ENCODE measurements at places on chromosomes 11 and 22. TPM values are rescaled to one million over a fixed set of nuclear protein-coding genes. Genes with fewer than 3 reads are reported as not detected.

DNA sequence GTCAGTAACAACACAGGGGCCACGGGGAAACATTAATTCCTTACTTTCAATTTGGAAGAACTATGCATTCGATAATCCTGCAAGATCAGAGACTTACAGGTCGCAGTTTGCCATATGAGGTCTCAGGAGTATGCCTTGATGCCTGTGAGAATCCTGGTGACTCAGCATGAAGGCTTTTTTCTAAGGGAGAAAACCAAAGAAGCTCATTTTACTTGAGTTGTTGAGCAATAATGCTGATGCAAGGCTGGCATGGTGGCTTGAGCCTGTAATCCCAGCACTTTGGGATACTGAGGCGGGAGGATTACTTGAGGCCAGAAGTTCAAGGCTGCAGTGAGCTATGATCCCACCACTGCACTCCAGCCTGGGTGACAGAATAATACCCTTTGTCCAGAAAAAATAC is 26.6 kb downstream of the ATG16L2 start:
- H3K36me3 ChIP-seq: peaks cover 24% of the 10 kb centered on the region
- no peaks in the 10 kb centered on the region for H3K27me3 ChIP-seq
- H3K27ac ChIP-seq: no peak overlapping the region
- no peak overlapping the region for H3K4me3 ChIP-seq

GRCh38 chr11:8928981-8929615 is 3.6 kb downstream of the C11orf16 start:
- no peaks in the 10 kb centered on the region for H3K36me3 ChIP-seq
- no peaks in the 10 kb centered on the region for H3K27me3 ChIP-seq
- H3K4me3 ChIP-seq: no peak overlapping the region
- DNase-seq: no peak
- H3K4me1 ChIP-seq: no peaks in the 10 kb centered on the region

GRCh38 chr11:134157451-134157850 is 66.3 kb downstream of the NCAPD3 start:
- H3K4me3 ChIP-seq: no peak overlapping the region
- peaks cover 40% of the 10 kb centered on the region for H3K36me3 ChIP-seq
- no peaks in the 10 kb centered on the region for H3K27me3 ChIP-seq

GRCh38 chr11:45409587-45409986 is 123.4 kb upstream of the SYT13 start:
- no peak overlapping the region for H3K4me3 ChIP-seq
- H3K36me3 ChIP-seq: no peaks in the 10 kb centered on the region
- no peak for DNase-seq
- no peaks in the 10 kb centered on the region for H3K27me3 ChIP-seq
- no peak overlapping the region for H3K27ac ChIP-seq
- no peaks in the 10 kb centered on the region for H3K4me1 ChIP-seq

DNA sequence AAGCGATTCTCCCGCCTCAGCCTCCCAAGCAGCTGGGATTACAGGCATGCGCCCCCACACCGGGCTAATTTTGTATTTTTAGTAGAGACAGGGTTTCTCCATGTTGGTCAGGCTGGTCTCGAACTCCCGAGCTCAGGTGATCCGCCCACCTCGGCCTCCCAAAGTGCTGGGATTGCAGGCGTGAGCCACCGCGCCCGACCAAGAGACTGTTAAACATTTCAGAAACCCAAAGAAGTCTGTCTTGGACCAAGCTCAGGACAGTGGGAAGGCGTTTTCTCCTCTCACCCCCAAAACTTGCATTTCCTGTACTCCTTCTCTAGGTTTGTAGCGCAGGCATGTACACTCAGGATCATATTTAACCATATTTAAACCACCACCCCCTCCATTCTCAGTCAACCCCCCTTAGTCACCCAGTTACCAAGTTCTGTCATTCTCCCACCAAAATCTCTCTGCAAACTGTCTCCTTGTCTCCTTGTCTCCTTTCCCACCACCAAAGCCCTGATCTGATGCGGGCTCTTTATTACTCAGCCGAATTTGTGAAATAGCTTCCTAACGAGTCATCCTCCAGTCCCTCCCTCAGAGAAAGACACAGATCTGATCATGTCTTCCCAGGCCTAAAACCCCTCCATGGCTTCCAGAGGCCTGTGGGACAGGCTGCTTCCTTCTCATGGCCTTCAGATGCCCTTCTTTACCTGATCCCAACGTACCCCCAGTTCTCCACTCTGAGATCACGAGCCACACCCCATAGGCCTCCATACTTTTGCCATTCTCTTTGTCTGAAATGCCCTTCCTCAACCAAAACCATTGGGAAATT is 29.0 kb upstream of the CREB3L1 start:
- H3K27me3 ChIP-seq: no peaks in the 10 kb centered on the region
- DNase-seq: no peak
- H3K36me3 ChIP-seq: no peaks in the 10 kb centered on the region

GRCh38 chr11:57491371-57492061 is 24.0 kb downstream of the SLC43A1 start:
- no peaks in the 10 kb centered on the region for H3K27me3 ChIP-seq
- peak; percentile 63 for DNase-seq
- no peaks in the 10 kb centered on the region for H3K4me1 ChIP-seq
- no peak overlapping the region for H3K27ac ChIP-seq
- no peak overlapping the region for H3K4me3 ChIP-seq

DNA sequence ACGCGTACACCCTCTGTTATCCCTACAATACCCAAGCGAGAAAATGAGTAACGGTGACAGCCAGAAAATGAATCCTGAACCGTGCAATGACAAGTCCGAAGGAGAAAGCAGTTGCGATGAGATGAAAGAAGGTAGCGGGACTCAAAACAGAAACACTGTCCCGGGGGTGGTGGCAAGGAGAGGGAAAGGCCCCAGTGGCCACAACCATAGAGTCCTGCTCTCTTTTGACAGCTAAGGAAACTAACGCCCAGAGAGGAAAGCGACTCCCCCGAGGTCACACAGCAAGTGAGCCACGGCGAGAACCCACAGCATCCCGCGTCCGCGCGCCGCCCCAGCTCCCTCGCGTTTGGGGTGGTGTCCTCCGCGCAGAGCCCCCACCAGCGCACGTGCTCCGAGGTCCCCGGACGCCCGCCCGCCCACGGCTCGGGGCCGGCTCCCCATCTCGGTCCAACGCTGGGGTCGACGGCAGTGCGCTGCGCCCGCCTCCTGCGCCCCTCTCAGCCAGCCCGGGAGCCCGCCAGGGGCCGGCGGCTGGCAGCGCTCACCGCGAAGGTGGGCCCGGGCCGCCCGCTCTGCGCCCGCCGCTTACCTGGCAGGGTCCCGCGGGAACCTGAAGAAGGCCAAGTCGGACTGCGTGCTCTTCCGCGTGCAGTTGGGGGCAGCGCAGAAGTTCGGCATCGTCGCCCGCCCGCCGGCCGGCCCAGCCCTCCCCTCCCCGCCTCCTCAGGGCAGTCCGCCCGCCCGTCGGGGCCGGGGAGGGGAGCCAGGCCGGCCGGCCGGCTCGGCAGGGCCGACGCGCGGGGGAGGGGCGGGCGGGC is 564 bp downstream of the THAP12 start:
- H3K4me1 ChIP-seq: peaks cover 35% of the 10 kb centered on the region
- H3K4me3 ChIP-seq: peak overlapping the region; percentile 84
- peak overlapping the region; percentile 69 for H3K27ac ChIP-seq
- no peaks in the 10 kb centered on the region for H3K36me3 ChIP-seq
- no peaks in the 10 kb centered on the region for H3K27me3 ChIP-seq

- no peak for DNase-seq
- no peaks in the 10 kb centered on the region for H3K36me3 ChIP-seq
- no peak overlapping the region for H3K4me3 ChIP-seq
- no peaks in the 10 kb centered on the region for H3K27me3 ChIP-seq
- H3K4me1 ChIP-seq: no peaks in the 10 kb centered on the region
- H3K27ac ChIP-seq: no peak overlapping the region
These were observed 7.3 kb upstream of the FAR1 start for GRCh38 chr11:13661074-13661623.

DNA sequence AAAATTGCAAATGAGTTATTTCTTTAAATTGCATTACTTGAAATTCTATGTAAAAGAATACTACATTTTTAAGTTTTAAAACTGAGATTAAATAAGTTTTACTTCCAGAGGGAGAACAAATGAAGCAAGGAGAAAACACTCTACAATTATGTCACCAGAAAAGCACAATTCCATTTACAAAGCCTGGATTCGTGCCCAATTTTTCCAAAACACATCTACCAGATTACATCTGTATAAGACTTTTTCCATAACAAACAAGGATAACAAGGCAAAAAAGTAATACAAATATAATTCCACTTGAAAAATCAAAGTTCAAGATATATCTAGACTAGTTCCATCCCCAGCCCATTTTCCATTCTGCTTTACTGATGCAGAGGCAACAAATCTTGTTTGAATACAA is 40.5 kb downstream of the MTMR2 start:
- DNase-seq: no peak
- H3K4me1 ChIP-seq: no peaks in the 10 kb centered on the region
- H3K4me3 ChIP-seq: no peak overlapping the region
- no peak overlapping the region for H3K27ac ChIP-seq
- no peaks in the 10 kb centered on the region for H3K27me3 ChIP-seq
- no peaks in the 10 kb centered on the region for H3K36me3 ChIP-seq

DNA sequence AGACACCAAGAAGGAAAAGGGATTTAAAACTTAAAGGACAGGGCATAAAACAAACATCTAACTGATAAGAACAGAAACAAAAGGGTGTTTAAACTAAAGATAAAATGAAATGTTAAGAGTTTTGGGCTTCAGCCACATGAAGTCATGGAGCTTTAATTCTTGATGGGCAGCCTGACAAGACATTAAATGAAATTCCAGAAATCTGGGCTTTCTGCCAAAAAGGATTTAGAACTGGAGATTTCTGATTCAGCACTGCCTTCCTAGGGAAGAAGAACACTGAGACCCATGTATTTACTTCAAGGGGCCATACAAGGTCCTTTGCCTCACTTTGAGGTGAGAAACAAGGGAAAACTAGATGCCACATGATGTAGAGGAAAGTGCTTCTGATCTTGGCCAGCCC is 355.9 kb upstream of the RAG2 start:
- DNase-seq: no peak
- no peaks in the 10 kb centered on the region for H3K36me3 ChIP-seq
- no peaks in the 10 kb centered on the region for H3K4me1 ChIP-seq
- no peak overlapping the region for H3K4me3 ChIP-seq

- no peaks in the 10 kb centered on the region for H3K27me3 ChIP-seq
- no peak overlapping the region for H3K4me3 ChIP-seq
These were observed 22.0 kb downstream of the MFNG start for GRCh38 chr22:37464181-37464580.

DNA sequence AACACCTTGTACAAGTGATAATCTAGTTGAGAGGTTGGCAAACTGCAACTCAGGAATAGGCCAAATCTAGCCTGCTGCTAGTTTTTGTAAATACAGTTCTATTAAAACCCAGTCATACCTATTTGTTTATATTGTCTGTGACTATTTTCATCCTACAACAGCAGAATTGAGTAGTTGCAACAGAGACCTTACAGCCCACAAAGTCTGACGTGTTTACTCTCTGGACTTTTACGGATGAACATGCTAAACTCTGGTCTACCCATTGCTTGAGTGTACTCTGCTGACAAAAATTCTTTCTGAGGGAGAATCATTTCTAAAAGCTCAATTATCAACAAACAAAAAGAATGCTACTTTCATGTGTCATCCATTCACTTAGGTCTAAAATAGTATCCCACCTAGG is 287.0 kb downstream of the DYNC2H1 start:
- no peak overlapping the region for H3K4me3 ChIP-seq
- no peaks in the 10 kb centered on the region for H3K27me3 ChIP-seq
- no peaks in the 10 kb centered on the region for H3K36me3 ChIP-seq
- no peaks in the 10 kb centered on the region for H3K4me1 ChIP-seq
- no peak for DNase-seq

DNA sequence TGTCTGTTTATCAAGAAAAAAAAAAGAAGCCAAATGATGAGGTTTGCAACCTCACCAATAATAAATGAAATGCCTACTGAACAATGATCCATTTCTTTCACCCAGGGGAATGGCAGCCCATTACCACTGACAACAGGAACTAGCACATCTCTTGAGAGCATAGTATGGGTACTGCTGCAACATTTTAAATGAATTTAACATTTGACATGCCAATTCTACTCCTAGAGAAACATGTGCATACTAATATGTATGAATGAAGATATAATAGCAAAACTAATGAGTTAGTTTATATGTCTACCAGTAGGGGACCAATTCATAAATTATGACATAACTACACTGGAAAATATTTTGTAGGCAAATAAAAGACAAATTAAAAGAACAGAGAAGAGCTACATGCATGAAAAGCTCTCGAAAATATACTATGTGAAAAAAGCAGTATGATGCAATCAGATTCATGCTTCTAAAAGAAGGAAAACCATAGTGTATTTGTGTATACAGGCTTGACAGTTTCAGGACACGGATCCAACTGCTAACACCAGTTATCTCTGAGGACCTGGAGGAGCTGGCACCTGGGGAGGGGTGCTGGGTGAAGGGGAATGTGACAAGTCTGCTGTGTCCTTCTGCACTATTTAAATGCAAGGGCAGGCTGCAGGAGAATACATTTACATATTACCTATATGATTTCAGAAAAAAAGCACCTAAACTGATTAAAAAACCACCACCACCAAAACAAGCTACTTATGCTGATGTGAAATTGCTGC is 6.9 kb downstream of the SMCO4 start:
- H3K27me3 ChIP-seq: no peaks in the 10 kb centered on the region
- H3K36me3 ChIP-seq: no peaks in the 10 kb centered on the region
- DNase-seq: no peak
- H3K4me3 ChIP-seq: no peak overlapping the region

DNA sequence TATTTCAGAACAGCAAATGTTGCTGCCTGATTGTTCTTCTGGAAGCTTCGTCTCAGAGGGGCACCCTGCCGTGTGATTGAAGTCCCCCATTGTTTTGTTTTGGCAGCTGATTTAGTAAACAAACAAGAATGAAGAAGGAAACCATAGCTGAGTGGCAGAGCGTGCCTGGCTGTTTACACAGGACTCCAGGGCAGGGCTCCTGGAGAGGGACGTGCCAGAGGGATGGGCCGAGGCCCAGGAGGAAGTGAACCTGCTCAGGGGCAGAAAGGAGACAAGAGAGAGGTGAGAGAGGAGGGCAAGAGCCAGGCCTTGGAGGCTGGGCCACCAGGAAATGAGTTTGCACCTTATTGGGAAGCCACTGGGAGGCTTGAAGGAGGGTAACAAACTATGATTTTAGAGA is 85.5 kb upstream of the B3GAT1 start:
- no peak overlapping the region for H3K27ac ChIP-seq
- no peaks in the 10 kb centered on the region for H3K27me3 ChIP-seq
- no peak overlapping the region for H3K4me3 ChIP-seq
- no peaks in the 10 kb centered on the region for H3K36me3 ChIP-seq
- no peaks in the 10 kb centered on the region for H3K4me1 ChIP-seq

- H3K4me1 ChIP-seq: no peaks in the 10 kb centered on the region
- DNase-seq: no peak
- H3K36me3 ChIP-seq: no peaks in the 10 kb centered on the region
- H3K4me3 ChIP-seq: no peak overlapping the region
- H3K27ac ChIP-seq: no peak overlapping the region
These were observed 38.7 kb downstream of the MYO18B start for GRCh38 chr22:25780673-25781072.

GRCh38 chr11:129392995-129393394 is 17.3 kb downstream of the BARX2 start:
- H3K27me3 ChIP-seq: no peaks in the 10 kb centered on the region
- H3K4me3 ChIP-seq: no peak overlapping the region
- DNase-seq: no peak
- H3K4me1 ChIP-seq: no peaks in the 10 kb centered on the region
- no peak overlapping the region for H3K27ac ChIP-seq

Gene KRTAP5-2
- not detected for total RNA-seq

Gene WT1
- total RNA-seq: not detected

Gene SERPING1
- total RNA-seq: not detected

Gene NCF4
- total RNA-seq: 5.1 TPM

Gene MAJIN
- total RNA-seq: not detected

Gene APOL5
- not detected for total RNA-seq

Gene CLDN5
- not detected for total RNA-seq

Gene CD6
- 233 TPM for total RNA-seq

Gene OR51B5
- total RNA-seq: not detected

Gene VPREB1
- not detected for total RNA-seq
